Activated effector memory CD4-positive, alpha-beta T cell treated with Interleukin-2 at 50 U/mL for 16 hours (primary cell): ENCODE measurements at places on chromosomes 6 and 20.

DNA sequence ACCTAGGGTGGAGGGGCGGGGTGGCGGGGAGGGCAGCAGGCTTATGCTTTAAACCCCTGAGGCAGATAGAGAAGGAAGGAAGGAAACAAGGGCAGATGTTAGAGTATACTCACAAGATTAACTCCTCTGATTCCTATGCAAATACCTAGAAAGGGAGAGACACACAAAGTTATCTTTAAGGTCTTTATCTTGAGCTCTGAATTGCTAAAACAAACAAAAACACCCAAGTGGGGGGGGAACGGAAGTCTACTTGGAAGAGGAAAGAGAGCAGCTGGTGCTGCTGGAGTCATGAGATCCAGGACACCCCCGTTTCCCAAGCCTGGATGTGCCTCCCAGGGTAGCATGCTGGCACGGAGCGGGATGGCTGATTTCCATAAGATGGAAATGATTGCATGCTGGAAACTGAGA is 43.4 kb downstream of the PLAGL1 start:
- DNase-seq, result no peak

DNA sequence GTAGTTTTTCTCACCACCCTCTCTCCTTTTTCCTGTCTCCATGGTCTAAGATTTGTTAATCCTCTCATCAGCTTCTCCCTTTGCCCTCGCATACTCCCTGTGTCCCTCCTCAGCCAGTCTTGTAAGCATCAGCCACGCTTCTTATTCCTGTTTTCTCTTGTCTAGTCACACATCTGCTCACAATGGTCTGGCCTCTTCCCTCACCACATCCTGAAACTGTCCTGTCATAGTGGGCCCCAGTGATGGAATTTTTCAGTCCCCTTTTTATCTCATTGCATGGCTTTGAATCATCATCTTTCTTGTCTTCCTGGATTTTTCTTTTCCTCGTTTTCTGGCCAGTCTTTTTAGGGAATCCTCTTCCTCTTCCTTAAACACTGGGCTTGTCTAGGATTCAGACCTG is 57.2 kb downstream of the GFRA4 start:
- no peak for DNase-seq

DNA sequence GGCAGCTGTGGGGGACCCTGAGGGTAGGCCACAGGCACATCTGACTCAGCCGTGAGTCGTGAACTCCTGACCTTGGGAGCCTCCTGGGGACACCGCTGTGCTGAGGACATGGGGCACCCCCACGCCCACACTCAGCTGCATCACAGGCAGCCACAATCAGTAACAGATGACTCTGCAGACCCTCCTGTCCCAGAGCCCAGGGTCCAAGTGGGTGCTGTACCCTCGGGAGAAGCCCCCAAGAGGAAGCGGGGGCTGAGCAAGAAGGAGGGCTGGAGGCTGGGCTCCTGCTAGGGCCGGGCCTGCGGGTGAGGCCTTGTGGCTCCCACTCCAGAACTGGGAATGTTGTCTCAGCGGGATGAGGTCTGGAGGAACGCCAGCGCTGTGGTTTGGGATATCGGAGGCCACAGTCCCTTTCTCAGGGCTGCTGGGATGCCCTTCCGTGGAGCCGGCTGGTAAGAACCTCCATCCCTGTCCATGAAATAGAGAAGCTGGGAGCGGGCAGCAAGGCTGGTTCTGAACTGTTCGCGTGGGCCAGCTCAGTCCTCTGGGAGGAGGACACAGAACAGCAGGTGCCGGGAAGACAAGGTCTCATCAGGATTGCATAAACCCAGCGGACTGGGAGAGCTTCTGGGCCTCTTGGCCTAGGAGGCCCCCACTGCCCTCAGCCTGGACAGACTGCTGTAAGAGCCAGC is 3.1 kb upstream of the LAMA5 start:
- DNase-seq, result no peak

DNA sequence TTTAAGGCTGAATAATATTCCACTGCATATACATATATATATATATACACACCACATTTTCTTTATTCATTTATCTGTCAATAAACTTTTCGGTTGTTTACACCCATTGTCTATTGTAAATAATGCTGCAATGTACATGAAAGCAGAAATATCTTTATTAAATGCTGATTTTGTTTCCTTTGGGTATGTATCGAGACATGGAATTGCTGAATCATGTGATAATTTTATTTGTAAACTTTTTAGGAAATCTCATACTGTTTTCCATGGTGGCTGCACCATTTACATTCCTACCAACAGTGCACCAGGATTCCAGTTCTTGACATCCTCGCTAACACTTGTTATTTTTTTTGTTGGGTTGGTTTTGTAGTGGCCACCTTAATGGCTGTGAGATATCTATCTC is 14.1 kb upstream of the HLA-DOA start:
- no peak for DNase-seq

- no peak for DNase-seq
Measured at GRCh38 chr6:160117137-160117536, 4.5 kb upstream of the SLC22A1 start.

- DNase-seq, result no peak
Measured at GRCh38 chr20:49324306-49324705, 46.4 kb upstream of the ZNFX1 start.

DNA sequence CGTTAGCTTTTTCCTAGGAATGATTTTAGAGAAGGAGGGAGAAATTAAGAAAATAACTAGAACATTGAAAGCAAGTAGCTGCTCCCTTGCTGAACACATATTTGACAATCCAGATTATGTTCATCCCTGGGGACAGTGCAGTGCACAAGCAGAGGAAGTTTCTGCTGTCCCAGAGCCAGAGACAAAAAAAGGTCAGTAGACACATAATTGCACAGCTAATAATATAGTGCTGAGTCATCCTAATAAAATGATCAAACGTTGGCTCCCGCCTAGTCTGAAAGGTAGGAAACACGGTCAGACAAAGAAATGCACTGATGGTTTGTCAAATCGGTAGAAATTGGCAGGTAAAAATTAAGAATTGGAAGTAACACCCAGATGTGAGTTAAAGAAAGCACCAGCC is 21.7 kb upstream of the SSTR4 start:
- DNase-seq, result no peak

DNA sequence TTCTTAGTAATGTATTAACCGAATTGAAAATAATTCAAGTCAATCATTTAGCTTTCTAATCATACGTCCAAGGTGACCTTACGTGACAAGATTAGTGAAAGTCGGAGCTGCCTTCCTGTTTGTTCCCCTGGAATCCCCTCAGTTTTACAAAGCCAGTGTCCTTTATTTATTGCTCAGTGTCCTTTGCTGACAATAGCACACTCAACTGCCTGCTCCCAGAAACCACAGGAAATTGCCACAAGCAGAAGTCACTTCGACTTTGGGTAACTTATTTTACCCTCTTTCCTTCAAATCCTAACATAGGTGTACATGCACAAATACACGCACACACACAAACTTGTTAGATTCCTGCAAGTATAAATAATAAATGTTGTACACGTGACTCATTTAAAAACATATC is 1167.7 kb upstream of the ADGRB3 start:
- DNase-seq, result no peak

- DNase-seq, result no peak
Measured at GRCh38 chr6:16236631-16237199, 1.7 kb upstream of the GMPR start.

- DNase-seq, result no peak
Measured at GRCh38 chr20:10557685-10558084, 116.1 kb downstream of the JAG1 start.
